ENCODE measurements at places on chromosomes 7 and 10. TPM values are rescaled to one million over a fixed set of nuclear protein-coding genes. Genes with fewer than 3 reads are reported as not detected.

PRDX3 gene
- total RNA-seq = 203 TPM

DNA sequence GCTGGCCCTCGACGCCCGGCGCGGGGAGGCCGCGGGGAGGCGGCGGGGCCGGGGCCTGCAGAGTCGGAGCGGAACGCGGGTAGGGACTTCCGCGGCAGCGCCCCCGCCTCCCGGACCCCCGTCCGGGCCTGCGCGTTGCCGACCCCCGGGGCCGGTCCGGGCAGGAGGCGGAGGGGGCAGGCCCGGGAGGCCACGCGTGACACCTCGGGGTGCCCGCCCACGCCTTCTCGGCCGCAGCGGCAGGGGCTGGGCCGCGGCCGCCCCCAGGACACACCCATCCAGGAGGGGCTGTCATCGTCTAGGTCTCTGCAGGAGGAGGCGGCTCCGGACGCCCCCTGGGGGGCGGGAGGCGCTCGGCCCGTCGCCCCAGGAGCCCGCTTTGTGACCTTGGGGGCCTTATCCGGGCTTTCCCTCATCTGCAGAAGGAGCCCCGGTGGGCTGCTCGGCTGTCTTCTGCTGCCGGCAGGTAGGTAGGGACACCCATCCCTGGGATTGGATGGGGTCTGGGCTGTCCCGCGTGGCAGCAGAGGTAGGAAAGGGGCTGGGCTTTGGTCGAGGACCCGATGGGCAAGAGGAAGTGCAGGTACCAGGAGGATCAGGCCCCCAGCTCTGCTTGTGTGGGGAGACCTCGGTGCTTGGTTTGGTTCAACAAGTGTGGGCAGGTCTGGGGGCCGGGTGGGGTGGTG lies 569 bp downstream of the ZNF316 start:
- H3K27ac ChIP-seq = peak overlapping the region; percentile 61
- peak; percentile 63 for DNase-seq
- H3K27me3 ChIP-seq = no peaks in the 10 kb centered on the region

- no peak overlapping the region for H3K4me3 ChIP-seq
- no peak overlapping the region for H3K27ac ChIP-seq
- H3K27me3 ChIP-seq = no peaks in the 10 kb centered on the region
- H3K4me1 ChIP-seq = no peaks in the 10 kb centered on the region
- DNase-seq = no peak
- no peaks in the 10 kb centered on the region for H3K36me3 ChIP-seq
Measured at GRCh38 chr10:115948465-115948864, 324.5 kb downstream of the GFRA1 start.

- DNase-seq = no peak
- no peak overlapping the region for H3K4me3 ChIP-seq
- H3K27me3 ChIP-seq = no peaks in the 10 kb centered on the region
- no peaks in the 10 kb centered on the region for H3K4me1 ChIP-seq
- no peak overlapping the region for H3K27ac ChIP-seq
- H3K36me3 ChIP-seq = no peaks in the 10 kb centered on the region
Measured at GRCh38 chr7:156184164-156184563, 371.9 kb upstream of the SHH start.

DNA sequence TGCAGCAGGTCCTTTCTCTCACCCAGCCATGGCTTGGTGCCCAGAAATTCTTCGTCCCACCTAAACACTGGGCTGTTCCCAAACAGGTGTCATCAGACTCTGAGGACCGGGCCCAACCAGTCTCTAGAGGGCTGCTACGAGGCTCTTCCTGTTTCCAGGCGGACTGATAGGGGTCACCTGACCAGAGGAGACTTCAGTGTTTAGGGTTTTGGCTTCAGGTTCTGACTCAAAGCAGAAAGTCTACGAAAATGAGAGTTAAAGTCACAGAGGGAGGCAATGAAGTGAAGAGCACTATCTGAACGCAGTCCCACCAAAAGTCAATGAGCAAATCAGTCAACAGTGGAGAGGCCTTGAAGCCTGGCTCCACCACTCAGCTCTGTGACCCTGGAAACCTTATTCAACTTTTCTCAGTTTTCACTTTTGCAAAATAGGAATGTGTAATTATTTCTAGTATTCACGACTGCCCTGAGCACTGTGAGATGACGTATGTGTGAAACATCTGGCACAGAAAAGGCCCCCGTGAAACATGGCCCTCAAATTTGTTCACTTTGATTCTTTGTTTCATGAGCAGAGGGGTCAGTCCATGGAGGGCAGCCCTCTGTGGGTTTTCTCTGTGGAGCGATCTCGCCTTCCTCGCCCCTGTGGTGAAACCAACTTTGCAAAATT lies 189.9 kb upstream of the PDE1C start:
- H3K4me3 ChIP-seq = no peak overlapping the region
- no peak overlapping the region for H3K27ac ChIP-seq
- no peaks in the 10 kb centered on the region for H3K27me3 ChIP-seq
- H3K36me3 ChIP-seq = no peaks in the 10 kb centered on the region
- no peak for DNase-seq
